ENCODE measurements at places on chromosomes 4 and X. TPM values are rescaled to one million over a fixed set of nuclear protein-coding genes. Genes with fewer than 3 reads are reported as not detected.

GRCh38 chr4:125039550-125039949 lies 275.2 kb upstream of the FAT4 start:
- no peaks in the 10 kb centered on the region for H3K4me1 ChIP-seq
- no peak overlapping the region for H3K4me3 ChIP-seq
- H3K27me3 ChIP-seq, result no peaks in the 10 kb centered on the region
- H3K27ac ChIP-seq, result no peak overlapping the region
- DNase-seq, result no peak

The GABRB1 gene
- total RNA-seq, result not detected

The FANCB gene
- 12.0 TPM for total RNA-seq

- H3K36me3 ChIP-seq, result no peaks in the 10 kb centered on the region
- H3K27ac ChIP-seq, result no peak overlapping the region
- no peaks in the 10 kb centered on the region for H3K4me1 ChIP-seq
- DNase-seq, result no peak
Observed at GRCh38 chr4:61182915-61183314, 17.2 kb upstream of the ADGRL3 start.

DNA sequence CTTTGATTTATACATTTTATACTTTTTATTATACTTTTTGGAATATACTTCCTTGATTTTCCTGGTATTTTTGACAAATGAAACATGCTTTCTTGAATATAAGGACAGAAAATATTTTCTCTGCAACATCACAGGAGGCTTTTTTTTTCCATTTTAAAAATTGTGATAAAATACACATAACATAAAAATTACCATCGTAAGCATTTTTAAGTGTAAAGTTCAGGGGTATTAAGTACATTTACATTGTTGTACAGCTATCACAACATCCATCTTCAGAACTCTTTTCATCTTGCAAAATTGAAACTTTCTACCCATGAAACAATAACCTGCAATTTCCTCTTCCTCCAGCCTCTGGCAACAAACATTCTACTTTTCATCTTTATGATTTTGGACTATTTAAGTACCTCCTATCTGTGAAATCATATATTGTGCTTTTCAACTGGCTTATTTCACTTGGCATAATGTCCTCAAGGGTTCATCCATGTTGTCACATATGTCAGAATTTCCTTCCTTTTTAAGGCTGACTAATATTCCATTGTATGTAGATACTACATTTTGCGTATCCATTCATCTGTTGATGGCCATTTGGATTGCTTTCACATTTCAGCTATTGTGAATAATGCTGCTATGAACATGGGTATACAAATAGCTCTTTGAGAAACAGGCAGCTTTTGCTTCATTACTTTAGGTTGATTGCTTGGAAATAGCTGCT lies 412.6 kb downstream of the RAPGEF2 start:
- no peaks in the 10 kb centered on the region for H3K36me3 ChIP-seq
- no peaks in the 10 kb centered on the region for H3K4me1 ChIP-seq
- H3K27me3 ChIP-seq, result peaks cover 2% of the 10 kb centered on the region
- H3K4me3 ChIP-seq, result no peak overlapping the region
- H3K27ac ChIP-seq, result no peak overlapping the region
- no peak for DNase-seq

The ZNF330 gene
- 47.2 TPM for total RNA-seq

The NAA10 gene
- 92.8 TPM for total RNA-seq

- no peaks in the 10 kb centered on the region for H3K27me3 ChIP-seq
- peaks cover 31% of the 10 kb centered on the region for H3K4me1 ChIP-seq
- H3K4me3 ChIP-seq, result no peak overlapping the region
- no peaks in the 10 kb centered on the region for H3K36me3 ChIP-seq
Observed at GRCh38 chr4:147786031-147786430, 54.1 kb downstream of the ARHGAP10 start.

- peaks cover 44% of the 10 kb centered on the region for H3K4me1 ChIP-seq
- peak overlapping the region; percentile 34 for H3K27ac ChIP-seq
- peaks cover 34% of the 10 kb centered on the region for H3K36me3 ChIP-seq
- no peak overlapping the region for H3K4me3 ChIP-seq
- H3K27me3 ChIP-seq, result no peaks in the 10 kb centered on the region
Observed at GRCh38 chr4:36288731-36289426, 7.5 kb downstream of the DTHD1 start.

GRCh38 chrX:69034451-69034850 lies 130.8 kb downstream of the PJA1 start:
- no peaks in the 10 kb centered on the region for H3K27me3 ChIP-seq
- H3K36me3 ChIP-seq, result no peaks in the 10 kb centered on the region
- no peak for DNase-seq
- H3K27ac ChIP-seq, result no peak overlapping the region

- H3K4me3 ChIP-seq, result no peak overlapping the region
- no peaks in the 10 kb centered on the region for H3K4me1 ChIP-seq
- H3K36me3 ChIP-seq, result no peaks in the 10 kb centered on the region
- no peaks in the 10 kb centered on the region for H3K27me3 ChIP-seq
- H3K27ac ChIP-seq, result no peak overlapping the region
Observed at GRCh38 chrX:111336141-111336540, 65.9 kb upstream of the CAPN6 start.

- H3K27me3 ChIP-seq, result no peaks in the 10 kb centered on the region
- H3K36me3 ChIP-seq, result no peaks in the 10 kb centered on the region
- H3K4me1 ChIP-seq, result no peaks in the 10 kb centered on the region
- DNase-seq, result no peak
- no peak overlapping the region for H3K27ac ChIP-seq
Observed at GRCh38 chrX:97310373-97310772, 426.7 kb downstream of the RPA4 start.

The DHX15 gene
- total RNA-seq, result 180 TPM

DNA sequence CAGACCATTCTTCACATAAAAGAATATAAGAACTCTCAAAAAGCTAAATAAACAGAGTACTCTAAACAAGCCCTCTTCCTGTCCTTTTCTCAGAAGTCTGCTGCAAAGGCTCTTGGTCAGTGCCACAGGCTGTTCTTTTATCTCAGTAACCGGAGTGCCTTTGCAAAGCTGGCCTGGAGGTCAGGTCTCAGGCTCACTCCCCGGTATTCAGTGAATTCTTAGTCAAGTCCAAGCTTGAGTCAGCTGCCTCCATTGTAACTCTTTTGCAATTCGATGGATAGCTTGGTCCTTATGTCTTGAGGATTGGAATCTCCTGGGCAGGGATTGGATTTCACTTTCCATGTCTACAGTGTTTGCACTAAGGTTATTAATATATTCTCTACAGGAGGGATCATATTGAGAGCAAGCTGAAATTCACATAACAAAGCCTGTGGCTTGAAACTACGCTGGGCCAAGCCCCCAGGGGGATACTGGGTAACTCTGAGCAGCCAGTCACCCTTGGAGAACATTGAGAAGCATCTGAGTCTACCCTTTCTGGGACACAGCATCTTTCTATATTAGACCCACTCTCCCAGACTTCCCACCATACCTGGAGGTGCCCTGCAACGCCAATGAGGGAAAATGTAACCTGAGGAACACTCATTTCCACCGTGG lies 10.0 kb upstream of the HS6ST2 start:
- H3K36me3 ChIP-seq, result no peaks in the 10 kb centered on the region
- DNase-seq, result no peak
- H3K4me1 ChIP-seq, result no peaks in the 10 kb centered on the region
- H3K27ac ChIP-seq, result no peak overlapping the region
- H3K27me3 ChIP-seq, result peaks cover 4% of the 10 kb centered on the region

GRCh38 chrX:45515262-45516215 lies 314.9 kb upstream of the DIPK2B start:
- H3K4me1 ChIP-seq, result peaks cover 11% of the 10 kb centered on the region
- H3K27me3 ChIP-seq, result no peaks in the 10 kb centered on the region
- no peak overlapping the region for H3K4me3 ChIP-seq
- H3K36me3 ChIP-seq, result no peaks in the 10 kb centered on the region
- peak; percentile 46 for DNase-seq
- H3K27ac ChIP-seq, result no peak overlapping the region

DNA sequence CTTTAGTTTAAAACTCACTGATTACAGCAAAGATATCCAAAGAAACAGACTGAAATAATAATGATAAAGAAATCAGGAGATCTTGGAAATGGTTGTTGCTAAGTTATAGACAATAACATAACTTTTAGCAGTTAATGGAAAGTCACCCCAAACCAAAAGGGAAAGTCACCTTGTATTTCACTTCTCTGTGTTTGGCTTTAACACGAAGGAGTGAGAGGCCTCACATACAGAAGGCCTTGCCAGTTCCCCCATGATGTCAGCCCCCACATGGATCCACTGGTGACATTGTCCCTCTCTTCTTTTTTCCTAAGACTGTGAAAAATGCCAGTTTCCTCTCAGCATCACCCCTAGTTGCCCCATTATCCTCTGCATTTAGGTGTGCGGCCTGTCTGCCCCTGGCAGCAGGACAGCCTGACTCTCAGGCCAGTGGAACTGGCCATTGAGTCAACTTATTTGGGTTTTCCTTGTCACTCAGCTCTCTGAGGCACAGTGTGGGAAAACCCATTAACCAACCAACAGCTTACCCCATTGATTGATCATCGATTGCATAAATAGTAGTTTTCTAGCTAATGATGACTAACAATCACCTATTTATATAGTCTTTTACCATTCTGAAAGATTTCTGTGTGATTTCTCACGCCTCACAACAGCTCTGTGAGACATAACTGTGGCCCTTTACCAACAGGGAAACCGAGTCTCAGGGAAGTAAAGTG lies 308.1 kb downstream of the PTTG2 start:
- no peaks in the 10 kb centered on the region for H3K27me3 ChIP-seq
- DNase-seq, result no peak
- H3K36me3 ChIP-seq, result no peaks in the 10 kb centered on the region
- H3K4me1 ChIP-seq, result no peaks in the 10 kb centered on the region

- peaks cover 4% of the 10 kb centered on the region for H3K36me3 ChIP-seq
- no peaks in the 10 kb centered on the region for H3K27me3 ChIP-seq
- no peak overlapping the region for H3K27ac ChIP-seq
- DNase-seq, result no peak
- no peak overlapping the region for H3K4me3 ChIP-seq
- no peaks in the 10 kb centered on the region for H3K4me1 ChIP-seq
Observed at GRCh38 chrX:48491809-48492208, 15.8 kb downstream of the FTSJ1 start.

DNA sequence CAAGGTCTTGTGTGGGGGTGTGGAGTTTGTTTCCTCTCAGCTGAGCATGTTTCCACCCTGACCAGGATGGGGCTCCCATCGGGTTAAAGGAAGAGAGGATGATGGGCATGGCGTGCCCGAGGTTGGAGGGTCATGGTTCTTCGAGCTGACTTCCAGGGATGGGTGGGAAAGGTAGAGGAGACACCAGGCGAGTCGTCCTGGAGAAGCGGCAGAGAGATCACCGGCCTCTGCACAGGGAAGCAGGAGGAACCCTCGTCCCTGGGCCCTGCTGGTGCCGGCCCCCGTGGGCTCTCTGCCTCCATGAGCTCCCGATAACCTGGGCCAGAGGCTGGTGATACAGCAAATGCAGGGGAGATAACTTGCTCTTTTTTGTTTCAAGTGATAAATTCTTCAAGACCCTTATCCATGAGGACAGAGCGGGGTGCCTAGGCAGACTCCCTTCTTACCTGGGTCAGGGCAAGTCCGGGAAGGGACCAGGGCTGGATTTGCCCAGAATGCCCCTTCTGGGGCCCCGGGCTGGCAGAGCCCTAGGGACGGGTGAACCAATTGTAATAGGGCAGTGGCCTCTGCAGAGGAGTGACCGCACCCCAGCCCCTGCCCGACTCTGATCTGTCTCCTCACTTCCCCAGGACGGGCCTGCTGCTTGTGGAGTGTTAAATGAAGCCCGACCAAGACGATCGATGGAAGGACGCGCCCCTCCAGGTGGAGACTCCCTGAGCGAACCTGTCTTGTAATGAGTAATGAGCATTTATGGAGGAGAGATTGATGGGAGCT lies 63.0 kb downstream of the CPZ start:
- DNase-seq, result no peak
- H3K36me3 ChIP-seq, result no peaks in the 10 kb centered on the region
- H3K4me3 ChIP-seq, result no peak overlapping the region
- no peak overlapping the region for H3K27ac ChIP-seq

DNA sequence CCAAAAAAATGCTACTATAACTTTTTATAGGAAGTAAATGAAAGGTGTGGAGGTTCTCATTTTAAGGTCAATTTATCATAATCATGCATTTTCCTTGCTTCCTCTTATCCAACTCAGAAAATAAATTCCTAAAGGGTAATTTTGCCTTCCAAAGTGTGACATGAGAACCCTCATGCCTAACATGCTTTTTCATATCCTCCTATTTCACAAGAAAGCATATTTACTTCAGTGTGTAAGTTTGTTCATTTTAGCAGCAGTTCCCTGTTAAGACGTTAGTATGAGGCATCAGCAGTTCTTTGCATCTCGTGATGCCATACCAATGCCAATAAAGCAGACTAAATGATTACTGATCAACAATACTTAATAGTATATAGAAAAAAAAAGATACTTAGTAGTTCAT lies 18.4 kb downstream of the WDFY3 start:
- no peak for DNase-seq
- H3K27me3 ChIP-seq, result no peaks in the 10 kb centered on the region
- no peak overlapping the region for H3K4me3 ChIP-seq
- H3K4me1 ChIP-seq, result no peaks in the 10 kb centered on the region
- H3K36me3 ChIP-seq, result no peaks in the 10 kb centered on the region
- H3K27ac ChIP-seq, result no peak overlapping the region

DNA sequence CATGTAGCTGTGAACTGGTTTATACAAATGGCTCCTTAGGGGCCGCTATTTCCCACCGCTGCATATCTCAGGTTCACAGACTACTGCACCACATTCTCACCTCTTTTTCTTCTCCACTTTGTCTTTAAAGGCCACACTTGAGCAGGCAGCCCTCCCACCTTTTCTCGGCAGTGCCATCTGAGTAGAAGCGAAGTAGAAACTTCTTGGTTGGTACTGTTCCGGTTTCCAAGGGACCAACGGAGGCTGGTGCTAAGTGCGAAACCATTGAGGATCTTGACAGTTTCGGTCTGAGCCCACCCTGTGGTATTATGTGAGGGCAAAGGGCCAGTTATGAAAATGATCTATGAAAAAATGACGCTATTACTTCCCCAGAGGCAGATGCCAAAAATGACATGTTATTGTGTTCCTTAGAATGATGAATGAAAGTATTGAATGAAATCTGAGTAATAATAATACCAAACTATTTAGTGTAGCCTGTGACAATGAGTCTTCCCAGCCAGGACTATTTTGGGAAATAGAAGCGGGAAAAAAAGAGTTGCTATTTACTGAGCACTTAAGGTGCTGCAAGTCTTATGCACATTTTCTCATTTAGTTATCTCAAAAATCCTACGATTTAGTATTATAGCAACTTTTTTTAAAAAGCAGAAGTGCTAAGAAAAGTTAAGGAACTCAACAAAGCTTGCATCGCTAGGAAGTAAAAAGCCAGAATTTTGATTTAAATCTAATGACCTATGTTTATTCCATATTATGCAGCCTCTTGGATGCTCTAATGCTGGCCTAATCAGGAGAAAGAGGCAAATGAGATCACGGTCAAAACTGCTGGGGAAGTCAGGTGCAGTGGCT lies 29.6 kb upstream of the CHRNA9 start:
- H3K27me3 ChIP-seq, result no peaks in the 10 kb centered on the region
- peaks cover 89% of the 10 kb centered on the region for H3K4me1 ChIP-seq
- H3K27ac ChIP-seq, result peak overlapping the region; percentile 99
- DNase-seq, result peak; percentile 85
- H3K36me3 ChIP-seq, result peaks cover 9% of the 10 kb centered on the region

- DNase-seq, result no peak
- no peak overlapping the region for H3K4me3 ChIP-seq
- H3K27ac ChIP-seq, result no peak overlapping the region
- peaks cover 21% of the 10 kb centered on the region for H3K36me3 ChIP-seq
- H3K4me1 ChIP-seq, result peaks cover 16% of the 10 kb centered on the region
Observed at GRCh38 chrX:24775891-24776290, 82.2 kb downstream of the POLA1 start.

Data from activated CD8-positive, alpha-beta memory T cell treated with anti-CD3 and anti-CD28 coated beads, Interleukin-2, amount 10 ng/mL, durations not matched to agents 7 days and 5 days (primary cell).